ENCODE measurements at places on chromosomes 7 and 10. TPM values are rescaled to one million over a fixed set of nuclear protein-coding genes. Genes with fewer than 3 reads are reported as not detected.

- no peak for DNase-seq
- no peaks in the 10 kb centered on the region for H3K27me3 ChIP-seq
- no peaks in the 10 kb centered on the region for H3K36me3 ChIP-seq
- no peak overlapping the region for H3K4me3 ChIP-seq
Observed at GRCh38 chr10:125783957-125784356, 8.3 kb upstream of the MMP21 start.

DNA sequence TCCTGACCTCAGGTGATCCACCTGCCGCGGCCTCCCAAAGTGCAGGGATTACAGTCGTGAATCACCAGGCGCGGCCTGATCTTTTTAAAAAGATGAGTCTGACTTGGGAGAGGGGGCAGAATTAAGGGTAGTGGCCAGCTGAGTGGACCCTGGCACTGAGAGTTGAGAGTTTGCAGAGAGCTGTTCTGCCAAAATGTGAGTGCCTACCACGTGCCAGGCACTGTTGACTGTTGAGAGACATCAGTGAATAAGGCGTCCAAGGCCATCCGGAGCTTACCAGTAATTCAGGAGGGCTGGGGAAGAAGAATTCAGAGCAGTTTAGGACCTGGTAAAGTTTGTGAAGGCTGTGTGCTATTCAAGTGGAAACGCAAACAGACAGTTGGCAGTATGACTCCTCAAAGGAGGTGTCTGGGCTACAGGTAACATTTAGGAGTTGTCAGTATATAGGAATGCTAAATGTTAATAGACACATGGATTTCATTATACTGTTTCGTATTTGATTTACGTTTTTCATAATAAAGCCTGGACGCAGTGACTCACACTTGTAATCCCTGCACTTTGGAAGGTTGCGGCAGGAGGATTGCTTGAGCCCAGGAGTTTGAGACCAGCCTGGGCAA is 1.5 kb downstream of the NIPSNAP2 start:
- H3K4me1 ChIP-seq, result peaks cover 19% of the 10 kb centered on the region
- peak overlapping the region; percentile 91 for H3K4me3 ChIP-seq
- H3K27me3 ChIP-seq, result no peaks in the 10 kb centered on the region
- H3K36me3 ChIP-seq, result no peaks in the 10 kb centered on the region
- H3K27ac ChIP-seq, result peak overlapping the region; percentile 7

DNA sequence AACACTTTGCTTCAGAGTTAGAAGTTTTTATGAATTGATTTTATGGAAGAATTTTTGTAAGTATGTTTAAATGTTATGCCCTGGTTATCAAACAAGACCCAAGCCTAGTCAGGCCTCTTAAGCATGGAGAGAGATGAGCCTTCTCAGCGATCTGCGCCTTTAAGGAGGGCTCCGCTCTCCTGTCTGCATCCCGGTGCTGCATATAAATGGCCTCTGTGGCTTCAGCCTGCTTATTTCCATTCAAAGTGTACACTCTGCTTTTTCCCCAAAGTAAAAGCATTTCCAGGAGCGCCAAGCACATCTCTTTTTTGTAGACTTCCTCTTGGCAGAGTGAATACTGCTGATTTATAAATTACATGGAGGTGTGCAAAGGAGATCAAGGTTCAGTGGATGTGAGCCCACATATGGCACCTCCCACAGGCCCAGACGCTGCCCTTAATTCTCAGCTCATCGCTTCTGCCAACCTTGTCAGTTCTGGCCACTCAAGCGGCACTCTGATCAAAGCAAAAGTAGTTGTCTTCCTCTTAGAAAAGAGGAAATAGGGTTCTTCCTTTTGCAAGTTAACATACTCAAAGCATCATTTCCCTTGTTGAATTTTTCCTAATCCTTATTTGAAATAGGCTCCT is 70.0 kb upstream of the SFMBT2 start:
- H3K4me1 ChIP-seq, result no peaks in the 10 kb centered on the region
- no peak overlapping the region for H3K4me3 ChIP-seq
- H3K27me3 ChIP-seq, result no peaks in the 10 kb centered on the region
- H3K27ac ChIP-seq, result no peak overlapping the region

- H3K27me3 ChIP-seq, result no peaks in the 10 kb centered on the region
- DNase-seq, result no peak
- H3K4me1 ChIP-seq, result no peaks in the 10 kb centered on the region
- H3K4me3 ChIP-seq, result no peak overlapping the region
- H3K27ac ChIP-seq, result no peak overlapping the region
Observed at GRCh38 chr7:30674420-30674819, 7.8 kb downstream of the CRHR2 start.

DNA sequence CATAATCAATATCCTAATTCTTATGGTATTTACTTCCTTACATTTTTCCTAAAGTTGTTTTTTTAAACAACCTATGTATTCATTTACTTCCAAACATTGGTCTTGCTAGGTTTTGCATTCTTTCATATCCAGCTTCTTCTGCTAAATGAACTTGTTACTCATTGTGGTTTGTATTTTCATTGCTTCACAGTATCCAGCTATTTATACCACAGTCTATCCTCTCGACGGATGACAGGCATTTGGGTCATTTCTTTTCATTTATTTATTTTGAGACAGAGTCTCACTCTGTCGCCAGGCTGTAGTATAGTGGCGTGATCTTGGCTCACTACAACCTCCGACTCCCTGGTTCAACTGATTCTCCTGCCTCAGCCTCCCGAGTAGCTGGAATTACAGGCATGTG is 66.8 kb downstream of the CCDC6 start:
- DNase-seq, result no peak
- H3K27ac ChIP-seq, result peak overlapping the region; percentile 41
- H3K4me1 ChIP-seq, result peaks cover 60% of the 10 kb centered on the region
- H3K27me3 ChIP-seq, result no peaks in the 10 kb centered on the region
- no peaks in the 10 kb centered on the region for H3K36me3 ChIP-seq
- no peak overlapping the region for H3K4me3 ChIP-seq

DNA sequence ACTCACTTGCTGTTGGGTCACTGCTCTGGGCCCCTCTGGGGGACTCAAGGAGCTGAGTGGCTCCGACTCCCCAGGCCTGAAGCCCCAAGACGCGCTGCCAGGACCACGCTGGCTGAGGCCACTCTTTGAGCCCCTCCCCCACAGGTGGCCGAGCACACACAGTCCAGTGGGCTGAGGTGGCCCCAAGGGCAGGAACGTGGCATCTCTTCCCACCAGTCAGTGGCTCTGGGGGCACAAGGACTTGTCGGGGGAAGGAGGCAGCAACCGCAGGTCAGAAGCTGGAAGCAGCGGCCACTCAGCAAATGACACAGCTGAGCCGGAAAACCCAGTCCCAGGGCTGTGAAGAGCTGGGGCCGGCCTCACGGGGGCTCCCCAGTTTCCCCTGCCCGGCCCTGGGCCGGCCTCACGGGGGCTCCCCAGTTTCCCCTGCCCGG is 24.1 kb downstream of the GRIFIN start:
- no peak overlapping the region for H3K27ac ChIP-seq
- peak overlapping the region; percentile 72 for H3K4me3 ChIP-seq
- H3K27me3 ChIP-seq, result no peaks in the 10 kb centered on the region
- no peaks in the 10 kb centered on the region for H3K36me3 ChIP-seq

DNA sequence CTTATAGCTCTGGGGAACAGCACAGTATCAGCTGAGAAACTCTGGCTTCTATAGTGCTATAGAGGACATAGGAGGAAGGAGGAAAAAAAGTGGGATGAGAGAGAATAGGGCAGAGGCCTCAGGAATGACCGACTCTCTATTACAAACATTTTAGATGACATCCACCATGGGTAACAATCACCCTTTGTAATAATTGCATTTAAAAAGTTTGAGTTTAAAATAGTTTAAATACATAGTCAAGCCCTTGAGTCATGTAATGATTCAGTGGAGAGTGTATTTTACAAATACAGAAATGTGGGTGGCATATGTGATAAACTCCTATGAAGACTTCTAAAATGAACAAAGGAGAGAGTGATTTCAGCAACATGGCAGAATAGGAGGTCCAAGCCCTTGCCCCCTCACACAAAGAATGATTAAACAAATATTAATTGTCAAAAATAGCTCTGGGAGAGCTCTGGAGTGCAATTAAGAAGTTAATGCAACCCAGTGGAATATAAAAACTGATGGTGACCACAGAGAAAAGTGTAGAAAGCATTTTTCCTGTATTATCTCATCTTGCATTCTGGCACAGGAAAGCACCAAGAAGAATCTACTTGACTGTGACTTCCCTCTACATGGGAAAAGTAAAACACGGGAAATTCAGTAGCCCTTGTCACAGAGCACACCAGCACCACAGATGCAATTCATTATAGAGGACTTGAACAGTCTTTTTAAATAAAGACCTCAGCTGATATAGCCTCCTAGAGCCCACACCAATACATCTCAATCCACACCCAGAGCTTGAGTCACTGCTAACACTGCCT is 569.0 kb upstream of the SORCS1 start:
- no peaks in the 10 kb centered on the region for H3K27me3 ChIP-seq
- no peak for DNase-seq
- H3K4me3 ChIP-seq, result no peak overlapping the region
- no peaks in the 10 kb centered on the region for H3K36me3 ChIP-seq
- no peaks in the 10 kb centered on the region for H3K4me1 ChIP-seq

- no peaks in the 10 kb centered on the region for H3K27me3 ChIP-seq
- H3K4me3 ChIP-seq, result no peak overlapping the region
- no peaks in the 10 kb centered on the region for H3K36me3 ChIP-seq
- DNase-seq, result no peak
Observed at GRCh38 chr7:87702326-87702725, 74.1 kb downstream of the RUNDC3B start.

GRCh38 chr7:23022851-23023250 is 8.9 kb upstream of the HYCC1 start:
- no peaks in the 10 kb centered on the region for H3K27me3 ChIP-seq
- H3K27ac ChIP-seq, result no peak overlapping the region

Gene CPEB3
- total RNA-seq, result 12.2 TPM

Gene CACNA2D1
- total RNA-seq, result 44.4 TPM

Gene CTTNBP2
- 9.2 TPM for total RNA-seq

Gene KCNMA1
- 188 TPM for total RNA-seq
